ENCODE measurements at places on chromosomes 3 and 15. TPM values are rescaled to one million over a fixed set of nuclear protein-coding genes. Genes with fewer than 3 reads are reported as not detected.

The ALG1L2 gene
- 0.43 TPM for total RNA-seq

DNA sequence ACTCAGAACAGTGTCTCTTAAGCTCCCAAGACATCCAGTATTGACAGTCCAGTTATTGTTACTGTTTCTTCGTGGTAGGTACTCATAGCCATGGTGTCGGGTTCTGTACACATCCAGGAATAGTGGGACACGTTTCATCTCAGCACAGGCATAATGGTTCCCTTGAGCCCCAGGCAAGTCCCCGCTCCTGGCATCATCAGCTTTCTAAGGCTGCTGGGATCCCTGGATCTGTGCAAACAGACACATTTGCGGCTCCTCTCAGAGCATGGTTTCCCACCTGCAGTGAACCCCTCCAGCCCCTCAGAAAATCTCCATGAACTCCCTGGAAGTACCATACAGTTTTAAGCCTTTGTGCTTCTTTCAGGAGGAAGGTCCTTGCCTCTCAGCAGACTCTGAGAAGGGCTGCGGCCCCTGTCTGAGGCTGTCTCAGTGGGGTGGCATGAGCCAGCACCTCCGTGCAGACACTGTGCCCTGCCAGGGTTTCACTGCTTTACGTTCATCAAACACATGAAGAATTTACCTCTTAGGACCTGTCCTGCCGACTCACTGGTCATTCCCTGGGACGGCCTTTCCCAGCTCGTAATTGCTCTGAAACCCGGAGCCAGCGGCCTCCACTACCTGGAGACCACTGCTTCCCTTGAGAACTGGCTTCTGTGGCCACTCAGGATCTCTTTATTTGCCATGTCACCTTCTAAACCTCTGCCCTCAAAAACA, 124.9 kb downstream of the LRRK1 start:
- no peak for DNase-seq

- peak; percentile 4 for DNase-seq
These were observed 12.2 kb downstream of the CHST13 start for GRCh38 chr3:126536126-126536525.

GRCh38 chr3:188104050-188104449, 49.9 kb upstream of the LPP start:
- no peak for DNase-seq

- DNase-seq: no peak
These were observed 19.2 kb upstream of the SMAD6 start for GRCh38 chr15:66682865-66683264.

- DNase-seq: peak; percentile 75
These were observed 46.4 kb upstream of the HES1 start for GRCh38 chr3:194089357-194090177.

The SLC22A13 gene
- not detected for total RNA-seq

The FAM131A gene
- total RNA-seq: 36.3 TPM

GRCh38 chr3:186964616-186965015, 34.3 kb downstream of the ST6GAL1 start:
- DNase-seq: no peak

DNA sequence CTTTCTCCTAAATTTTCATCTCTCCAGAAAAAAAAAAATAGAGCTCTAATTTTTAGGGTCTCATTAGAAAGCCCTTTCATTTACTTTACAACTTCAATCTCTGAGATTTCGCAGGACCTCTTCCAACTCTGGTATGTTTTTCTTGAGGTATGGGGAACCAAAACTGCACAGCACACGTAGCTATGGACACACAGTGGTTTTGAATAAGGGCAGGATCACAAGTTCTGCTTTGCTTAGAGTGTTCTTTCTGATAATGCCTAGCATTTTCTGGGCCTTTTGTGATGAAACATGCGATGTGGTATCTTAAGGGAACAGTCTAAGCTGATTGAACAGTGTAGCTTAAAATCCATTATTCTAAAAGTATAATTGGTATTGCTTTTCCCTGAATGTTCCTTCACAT, 25.3 kb downstream of the ZNF592 start:
- DNase-seq: no peak

- DNase-seq: no peak
These were observed 372.0 kb upstream of the ATP10A start for GRCh38 chr15:26234976-26235767.

DNA sequence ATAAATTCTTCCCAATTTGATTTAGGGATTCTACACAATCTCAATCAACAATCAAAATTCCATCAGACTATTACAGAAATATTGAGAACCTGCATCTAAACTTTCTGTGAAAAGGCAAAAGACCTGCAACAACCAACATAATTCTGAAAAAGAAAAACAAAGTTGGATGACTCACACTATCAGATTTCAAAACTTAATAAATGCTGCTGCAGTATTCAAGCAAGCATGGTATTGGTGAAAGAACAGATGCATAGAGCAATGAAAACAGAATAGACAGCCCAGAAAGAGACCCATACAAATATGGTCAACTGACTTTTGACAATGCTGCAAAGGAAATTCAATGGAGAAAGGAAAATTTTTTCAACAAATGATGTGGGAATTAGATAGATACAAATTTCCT, 477.1 kb upstream of the NR2F2 start:
- DNase-seq: no peak

The ARNT2 gene
- total RNA-seq: 3.3 TPM

The ENTPD3 gene
- 0.30 TPM for total RNA-seq

GRCh38 chr15:90603893-90604292, 74.2 kb downstream of the CRTC3 start:
- peak; percentile 67 for DNase-seq

DNA sequence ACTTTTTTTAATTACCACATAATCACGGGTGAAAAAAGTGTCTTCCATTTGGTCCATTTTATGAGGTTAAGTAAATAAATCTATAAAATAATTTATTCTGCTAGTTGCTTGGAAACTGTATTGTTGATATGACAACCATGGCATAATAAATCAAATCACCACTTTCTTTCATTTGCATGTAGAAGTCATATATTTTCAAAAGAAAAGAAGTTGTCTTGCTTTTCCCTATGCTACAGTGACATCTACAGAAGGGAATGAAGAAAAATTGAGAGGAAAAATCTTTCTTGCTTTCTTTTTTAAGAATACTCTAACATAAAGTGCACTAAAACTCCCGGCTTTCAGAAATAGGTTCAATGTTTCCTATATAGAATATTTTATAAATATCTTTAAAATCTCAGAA, 228.5 kb downstream of the ZBBX start:
- DNase-seq: no peak

The LRRC31 gene
- total RNA-seq: not detected

DNA sequence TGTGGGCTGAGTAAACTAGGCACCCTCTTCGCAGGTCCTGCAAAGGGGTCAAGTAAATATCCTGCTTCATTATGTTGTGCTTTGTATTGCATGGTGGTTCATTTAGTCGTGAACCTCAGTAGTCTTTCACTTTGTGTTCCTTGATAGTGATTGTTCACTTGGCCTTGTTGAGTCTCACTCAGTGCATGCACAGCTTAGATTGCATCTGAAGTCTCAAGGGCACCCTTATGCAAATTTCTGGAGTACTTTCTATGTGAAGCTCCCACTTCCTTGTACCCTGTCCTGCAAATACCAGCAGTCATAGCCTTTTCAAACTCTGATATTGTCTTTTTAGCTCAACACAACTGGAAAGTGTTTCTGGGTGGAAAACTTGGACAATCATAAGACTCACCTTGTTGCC, 519.2 kb downstream of the NAALADL2 start:
- DNase-seq: no peak

- DNase-seq: peak; percentile 40
These were observed 124.9 kb downstream of the FBN1 start for GRCh38 chr15:48520376-48521155.

DNA sequence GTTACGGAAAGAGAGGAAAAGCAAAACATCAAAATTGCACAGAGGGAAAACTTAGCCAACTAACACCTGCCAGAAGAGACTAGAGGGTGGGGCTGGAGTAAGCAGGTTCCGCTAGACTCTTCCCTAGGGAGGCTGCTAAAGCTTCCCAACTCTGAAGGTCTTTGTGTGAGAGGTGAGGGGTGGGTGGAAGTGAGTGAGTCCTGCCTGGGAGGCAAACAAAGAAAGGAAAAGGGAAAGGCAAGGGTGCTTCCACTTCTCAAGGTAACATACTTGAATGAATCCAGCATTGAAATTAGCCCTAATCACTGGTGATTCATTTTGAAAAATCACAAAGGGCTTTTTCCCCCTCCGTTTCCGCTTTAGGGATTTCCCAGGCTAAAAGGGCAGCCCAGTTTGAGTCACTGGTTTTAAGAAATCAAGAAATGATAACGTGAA, 220.5 kb upstream of the ADAMTS9 start:
- no peak for DNase-seq

DNA sequence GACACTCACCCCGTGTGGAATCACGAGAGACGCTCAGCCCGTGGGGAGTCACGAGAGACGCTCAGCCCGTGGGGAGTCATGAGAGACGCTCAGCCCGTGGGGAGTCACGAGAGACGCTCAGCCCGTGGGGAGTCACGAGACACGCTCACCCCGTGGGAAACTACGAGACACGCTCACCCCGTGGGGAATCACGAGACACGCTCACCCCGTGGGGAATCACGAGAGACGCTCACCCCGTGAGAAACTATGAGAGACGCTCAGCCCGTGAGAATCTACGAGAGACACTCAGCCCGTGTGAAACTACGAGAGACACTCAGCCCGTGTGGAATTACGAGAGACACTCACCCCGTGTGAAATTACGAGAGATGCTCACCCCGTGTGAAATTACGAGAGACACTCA, 49.8 kb downstream of the ADAMTS17 start:
- DNase-seq: no peak

GRCh38 chr3:87046241-87046640, 55.3 kb upstream of the VGLL3 start:
- no peak for DNase-seq

The DUOXA2 gene
- not detected for total RNA-seq

DNA sequence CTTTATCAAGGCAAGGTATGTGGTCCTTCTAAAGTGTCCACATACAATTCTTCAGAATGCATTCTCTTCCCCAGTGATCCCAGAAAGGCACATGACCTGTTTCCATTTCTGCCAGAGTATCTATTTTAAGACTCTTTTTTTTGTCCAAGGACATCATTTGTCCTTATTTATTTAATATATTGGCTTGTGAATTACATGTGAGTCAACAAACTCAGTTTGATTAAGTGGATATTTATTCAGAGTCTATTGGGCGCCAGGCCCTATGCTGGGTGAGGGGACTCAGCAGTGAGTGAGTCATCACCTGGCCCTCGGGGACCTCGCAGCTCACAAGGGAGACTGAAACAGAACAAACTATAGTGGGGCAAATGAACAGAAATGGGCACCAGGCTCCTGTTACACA, 136.8 kb downstream of the SNRK start:
- DNase-seq: no peak

DNA sequence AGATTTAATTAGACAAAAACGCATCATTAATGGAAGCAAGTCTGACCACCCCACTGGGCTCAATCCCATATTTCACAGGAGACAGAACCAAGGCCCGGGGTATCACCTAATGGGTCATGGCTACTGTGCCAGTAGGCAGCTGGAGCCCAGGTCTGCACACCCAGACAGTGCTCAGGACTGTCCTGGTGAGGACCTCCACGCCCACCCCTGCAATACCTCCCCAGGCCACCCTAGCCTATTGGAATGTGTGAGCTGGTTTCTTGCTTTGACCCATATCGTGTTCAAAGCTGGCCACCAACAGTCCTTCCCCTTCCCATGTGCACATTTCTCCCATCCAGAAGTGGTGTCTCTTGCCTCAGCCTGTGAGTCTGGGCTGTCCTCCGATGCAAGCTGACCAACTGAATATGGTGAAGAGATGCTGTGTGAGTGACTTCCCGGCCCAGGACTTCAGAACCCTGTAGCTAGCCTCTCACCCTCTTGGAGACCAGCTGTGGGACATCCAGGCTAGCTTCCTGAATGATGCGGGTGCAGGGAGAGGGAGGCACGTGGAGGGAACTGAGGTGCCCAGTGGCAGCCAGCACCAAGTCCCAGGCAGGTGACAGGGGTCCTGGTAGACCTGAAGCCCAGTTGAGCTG, 19.1 kb downstream of the SLC6A20 start:
- DNase-seq: no peak

DNA sequence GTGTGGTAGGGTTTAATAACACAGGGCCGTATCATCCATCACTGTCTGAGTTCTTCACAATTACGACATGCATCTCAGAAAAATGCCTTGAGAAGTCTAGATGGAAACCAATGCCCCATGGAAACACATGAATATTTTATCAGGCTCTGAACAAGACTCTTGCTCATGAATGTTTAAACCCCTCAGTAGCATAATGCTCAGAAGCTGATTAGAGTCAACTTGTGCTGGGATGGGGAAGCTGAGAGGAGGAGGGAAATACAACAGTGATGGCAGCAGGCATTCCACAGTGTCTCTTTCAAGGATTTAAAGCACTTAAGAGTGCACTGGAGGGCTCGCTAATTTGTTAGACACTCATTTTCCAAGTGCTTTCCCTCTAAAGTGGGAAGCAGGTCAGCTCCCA, 3.8 kb downstream of the GPR156 start:
- no peak for DNase-seq

DNA sequence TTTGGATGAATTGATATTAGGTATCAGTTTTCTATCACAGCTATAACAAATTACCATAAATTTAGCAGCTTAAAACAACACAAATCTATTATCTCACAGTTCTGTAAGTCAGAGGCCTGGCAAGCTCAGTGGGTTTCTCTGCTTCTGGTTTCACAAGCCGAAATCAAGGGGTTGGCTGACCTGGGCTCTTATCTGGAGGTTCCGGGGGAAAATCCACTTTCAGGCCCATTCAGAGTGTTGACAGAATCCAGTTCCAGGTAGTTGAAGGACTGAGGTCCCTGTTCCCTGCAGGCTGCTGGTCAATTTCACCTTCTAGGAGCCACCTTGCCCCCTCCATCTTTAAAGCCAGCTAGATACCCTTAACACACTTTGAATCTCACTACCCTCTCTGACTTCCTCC, 11.1 kb upstream of the HHATL start:
- no peak for DNase-seq

DNA sequence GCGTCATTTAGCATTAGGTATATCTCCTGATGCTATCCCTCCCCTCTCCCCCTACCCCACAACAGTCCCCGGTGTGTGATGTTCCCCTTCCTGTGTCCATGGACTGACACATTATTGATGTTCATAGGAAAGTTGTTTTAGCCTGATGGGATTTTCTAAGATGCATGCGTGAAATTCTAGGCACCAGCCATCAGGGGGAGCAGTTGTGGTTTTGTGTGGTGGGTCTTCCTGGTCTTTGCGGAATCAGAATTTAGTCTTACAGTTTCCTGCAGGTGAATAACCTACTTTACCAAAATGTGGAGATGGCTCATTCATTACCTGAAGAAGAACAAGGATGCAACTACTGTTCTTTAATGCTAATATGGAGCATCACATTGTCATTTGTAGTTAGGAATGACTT, 455.0 kb upstream of the THBS1 start:
- DNase-seq: no peak

DNA sequence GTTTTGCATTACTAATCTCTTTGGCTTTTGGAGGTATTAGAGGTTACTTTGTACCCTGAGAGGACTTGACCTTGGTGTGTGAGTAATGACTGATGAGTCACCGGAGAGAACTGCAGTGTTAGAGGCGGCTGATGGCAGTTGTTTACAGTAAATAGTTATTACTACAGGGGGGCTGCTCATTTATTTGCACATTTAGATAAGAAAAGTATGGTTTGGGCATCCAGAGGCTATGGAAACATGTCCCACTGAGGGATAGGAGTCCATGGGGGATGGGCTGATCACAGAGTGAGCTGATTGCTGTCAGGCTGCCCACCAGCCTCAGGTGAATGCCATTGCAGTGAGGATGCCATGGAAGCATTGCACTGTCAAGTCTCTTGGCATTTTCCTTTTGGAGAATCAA, 17.3 kb upstream of the STAC start:
- DNase-seq: no peak

GRCh38 chr15:30827625-30828303, 76.0 kb upstream of the FAN1 start:
- DNase-seq: no peak

The MELTF gene
- 3.1 TPM for total RNA-seq
